ENCODE measurements at places on chromosomes 4 and X.

- DNase-seq, result no peak
Observed at GRCh38 chr4:116733370-116733769, 352.0 kb downstream of the TRAM1L1 start.

- DNase-seq, result no peak
Observed at GRCh38 chrX:41265615-41266014, 68.3 kb upstream of the DDX3X start.

DNA sequence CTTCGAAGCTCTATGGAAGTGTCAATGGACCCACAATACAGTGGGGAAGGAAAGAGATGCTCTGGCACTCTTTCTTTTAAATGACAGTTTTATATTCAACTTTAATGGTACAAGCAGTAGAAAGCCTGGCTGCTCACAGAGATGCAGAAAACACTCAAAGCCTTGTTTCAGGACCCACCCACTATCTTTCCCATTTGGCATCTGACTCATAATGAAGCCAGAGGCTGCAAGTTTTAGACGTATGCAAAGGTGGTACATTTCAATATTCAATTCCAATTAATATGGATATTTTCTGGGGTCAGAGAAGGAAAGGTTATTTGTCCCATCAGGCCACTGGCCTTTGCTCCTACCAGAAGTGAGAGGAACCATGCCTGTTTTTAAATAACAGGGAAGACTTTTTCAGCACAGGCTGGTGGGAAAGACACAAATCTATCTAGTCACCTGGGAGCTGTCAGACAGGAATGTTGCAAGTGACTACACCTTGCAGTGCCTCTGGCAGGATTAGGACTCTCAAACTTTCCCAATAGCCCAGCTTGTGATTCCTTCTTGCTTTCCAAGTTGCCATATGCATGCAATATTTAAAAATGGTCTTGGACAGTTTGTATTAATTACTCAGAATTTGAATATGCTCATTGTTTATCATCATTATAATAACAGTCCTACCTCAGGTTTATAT, 70.0 kb upstream of the RAB40AL start:
- DNase-seq, result no peak

DNA sequence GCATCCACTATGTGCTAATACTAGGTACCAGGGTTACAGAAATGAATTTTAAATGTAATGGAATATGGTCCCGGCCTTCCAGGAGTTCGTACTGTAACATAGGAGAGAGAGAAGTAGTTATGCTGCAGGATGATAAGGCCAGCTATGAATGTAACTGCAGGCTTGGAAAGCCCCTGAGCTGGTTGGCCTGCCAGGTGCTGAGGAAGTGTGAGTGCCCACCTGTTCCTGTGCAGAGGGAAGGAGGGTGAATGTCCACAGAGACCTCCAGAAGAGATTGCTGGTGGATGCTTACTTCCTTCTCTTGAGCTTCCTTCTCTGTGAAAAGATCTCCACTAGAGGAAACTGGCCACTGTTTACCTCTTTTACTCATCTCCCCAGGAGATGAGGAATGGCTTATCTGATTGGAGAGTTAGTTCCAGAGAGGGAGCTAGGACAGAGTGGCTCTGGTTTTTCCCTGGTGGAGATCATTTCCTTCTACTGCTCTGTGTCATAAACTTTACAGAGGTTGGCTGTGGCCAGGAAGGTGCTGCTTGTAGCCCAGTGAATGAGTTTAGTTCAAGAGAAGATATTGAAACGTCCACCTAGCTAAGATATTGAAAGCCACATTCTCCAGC, 114.0 kb upstream of the LNX1 start:
- no peak for DNase-seq

- DNase-seq, result no peak
Observed at GRCh38 chrX:110847334-110847733, 51.7 kb upstream of the CHRDL1 start.
